ENCODE measurements at places on chromosomes 13 and 19.

GRCh38 chr19:6239401-6239844 lies 40.4 kb downstream of the MLLT1 start:
- no peak for DNase-seq

DNA sequence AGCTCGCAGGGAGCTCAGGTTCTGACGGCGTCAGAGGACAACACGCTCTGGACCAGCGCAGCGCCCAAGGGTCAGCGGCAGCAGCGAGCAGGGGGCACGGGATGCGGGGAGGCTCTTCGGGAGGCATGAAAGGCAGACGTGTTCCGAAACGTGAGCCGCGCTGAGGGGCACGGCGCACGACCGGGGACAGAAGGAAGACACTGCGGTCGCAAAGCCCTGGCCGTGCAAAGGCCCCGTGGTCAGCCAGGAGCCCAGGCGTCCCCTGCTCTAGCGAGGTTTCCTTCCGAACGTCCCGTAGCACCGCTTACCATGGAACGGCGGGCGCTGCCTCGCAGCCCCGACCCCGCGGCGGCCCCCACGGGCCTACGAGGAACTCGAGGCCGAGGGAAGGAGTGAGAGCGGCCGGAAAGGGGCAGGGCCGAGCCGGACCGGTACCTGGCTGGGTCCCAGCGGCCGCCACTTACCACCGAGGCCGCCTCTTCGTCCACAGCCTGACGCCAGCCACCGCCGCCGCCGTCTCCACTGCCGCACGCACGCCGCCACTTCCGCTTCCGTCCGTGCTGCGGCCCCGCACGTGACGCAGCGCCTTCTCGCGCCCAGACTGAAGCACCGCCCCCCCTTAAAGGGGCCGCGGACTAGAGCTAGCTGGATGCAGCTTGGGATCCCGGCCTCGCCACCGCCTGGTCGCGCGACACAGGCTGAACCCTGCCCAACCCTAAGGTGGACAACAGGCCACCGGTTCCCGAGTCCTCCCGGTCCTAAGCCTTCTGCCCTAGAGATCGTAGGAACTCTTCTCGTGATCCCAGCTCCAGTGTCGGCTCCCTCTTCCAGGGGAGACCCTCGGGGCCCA lies 9.4 kb downstream of the ABHD17A start:
- DNase-seq: peak; percentile 44

- DNase-seq: no peak
These were observed 14.8 kb upstream of the ZNF431 start for GRCh38 chr19:21127001-21127400.

- DNase-seq: no peak
These were observed 48.9 kb downstream of the KLF2 start for GRCh38 chr19:16373532-16373931.

DNA sequence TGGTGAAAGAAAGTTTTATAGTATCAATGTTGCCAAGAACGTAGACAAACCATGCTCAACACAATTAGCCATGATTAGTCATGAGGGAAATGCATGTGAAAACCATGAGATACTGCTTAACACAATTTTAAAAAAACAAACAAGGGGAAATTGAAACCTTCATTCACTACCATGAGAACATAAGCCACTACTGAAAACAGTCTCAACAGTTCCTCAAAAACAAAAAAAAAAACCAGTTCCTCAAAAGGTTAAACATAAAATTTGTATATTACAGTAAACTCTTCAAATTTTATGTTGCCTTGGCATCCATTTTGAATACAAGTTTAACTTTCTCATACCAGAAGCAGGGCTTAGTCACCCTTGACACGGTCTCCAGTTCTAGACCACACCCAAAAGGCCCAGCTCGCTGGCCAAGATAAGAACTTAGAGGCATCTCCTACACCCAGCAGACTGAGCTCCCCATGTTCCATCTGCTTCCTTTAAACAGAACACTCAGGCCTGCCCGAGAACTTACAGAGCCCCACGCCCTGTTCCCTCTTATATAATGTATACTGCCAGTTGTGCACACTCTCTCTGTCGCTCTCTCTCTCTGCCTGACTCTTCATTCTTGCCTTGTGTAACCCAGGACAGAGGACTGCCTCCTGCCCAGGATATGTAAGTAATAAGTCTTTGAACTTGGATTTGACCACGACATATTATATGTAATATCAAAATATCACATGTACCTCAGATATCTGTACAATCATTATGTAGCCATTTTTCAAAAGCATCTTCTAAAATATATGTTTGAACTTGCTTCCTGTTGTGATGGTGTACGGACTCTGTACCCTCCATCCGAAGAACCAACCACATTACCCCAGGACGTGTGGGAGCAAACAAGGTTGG lies 67.4 kb downstream of the STK24 start:
- no peak for DNase-seq

DNA sequence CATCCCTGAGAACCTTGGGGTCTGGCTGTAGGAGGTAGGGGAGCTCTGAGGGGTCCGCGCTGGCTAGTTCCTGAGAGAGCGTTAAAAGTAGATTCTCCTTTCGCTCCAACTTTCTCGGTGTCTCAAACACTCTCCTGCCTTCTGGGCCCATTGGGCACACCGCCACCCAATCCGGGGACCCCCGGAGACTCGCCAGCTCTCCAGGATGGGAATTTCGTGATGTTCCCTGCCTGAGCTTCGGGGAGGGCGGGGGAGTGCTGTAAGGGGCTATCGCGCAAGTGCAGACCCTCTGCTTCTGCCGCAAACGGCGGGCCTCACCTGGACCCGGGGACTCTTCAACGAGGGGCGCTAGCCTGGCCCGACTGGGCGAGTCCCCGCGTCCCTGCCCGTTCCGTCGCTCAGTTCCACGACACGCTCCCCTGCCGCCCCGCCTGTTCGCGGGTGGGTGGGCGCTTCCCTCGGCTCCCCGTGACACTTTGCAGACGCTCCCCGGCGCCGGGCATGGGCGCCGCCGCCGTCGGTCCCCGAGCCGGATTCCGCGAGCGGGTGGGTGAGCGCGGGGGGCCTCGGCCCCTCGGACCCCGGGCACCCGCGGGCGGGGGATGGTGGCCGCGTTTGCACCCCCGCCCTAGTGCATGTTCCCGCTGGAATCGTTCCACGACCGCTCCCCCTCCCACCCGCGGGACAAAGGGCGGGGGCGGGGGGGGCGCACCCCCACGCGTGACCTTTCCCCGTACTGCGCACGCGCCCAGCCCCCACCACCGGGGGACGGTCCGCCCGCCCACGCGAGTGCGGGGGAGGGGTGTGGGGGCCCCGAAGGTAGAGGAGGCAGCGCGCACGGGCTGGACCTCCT lies at the start of gene CCDC106:
Gene CCDC106, plus strand, starts transcription at position 481 of the 853 bp plus-strand sequence. CDS start 835 bp downstream, outside the sequence.
- DNase-seq: no peak

DNA sequence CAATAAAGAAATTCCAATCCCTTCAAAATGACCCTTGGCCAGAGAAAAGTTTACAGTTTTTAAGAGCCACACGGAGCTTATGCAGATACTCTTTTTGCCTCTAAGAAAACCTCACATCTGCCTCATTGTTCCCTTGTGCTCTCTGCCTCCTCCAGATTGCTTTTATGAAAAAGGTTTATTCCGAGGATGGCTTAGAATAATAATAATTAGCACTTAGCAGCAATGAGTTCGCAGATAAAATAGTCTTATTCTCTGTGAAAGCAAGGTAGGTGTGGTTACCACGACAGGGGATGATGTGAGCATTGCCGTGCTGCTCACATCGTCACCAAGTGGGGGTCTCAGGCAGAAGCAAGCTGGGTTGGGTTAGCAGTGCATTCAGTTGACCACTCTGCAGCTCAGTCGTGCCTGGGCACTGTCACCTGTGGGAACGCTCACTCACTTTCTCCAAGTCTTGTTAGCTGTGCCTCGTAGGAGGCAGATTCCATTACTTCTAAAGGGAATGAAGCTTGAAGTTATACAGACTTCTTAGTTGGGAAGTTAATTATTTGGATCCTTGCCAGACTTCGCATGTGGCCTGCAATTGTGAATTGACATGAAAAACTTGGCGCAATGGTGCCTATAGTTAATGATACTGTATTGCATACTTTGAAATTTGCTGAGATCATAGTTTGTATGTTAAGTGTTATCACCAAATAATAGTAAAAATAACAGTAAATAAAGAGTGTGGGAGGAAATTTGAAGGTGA lies 157.2 kb downstream of the MYO16 start:
- DNase-seq: no peak

DNA sequence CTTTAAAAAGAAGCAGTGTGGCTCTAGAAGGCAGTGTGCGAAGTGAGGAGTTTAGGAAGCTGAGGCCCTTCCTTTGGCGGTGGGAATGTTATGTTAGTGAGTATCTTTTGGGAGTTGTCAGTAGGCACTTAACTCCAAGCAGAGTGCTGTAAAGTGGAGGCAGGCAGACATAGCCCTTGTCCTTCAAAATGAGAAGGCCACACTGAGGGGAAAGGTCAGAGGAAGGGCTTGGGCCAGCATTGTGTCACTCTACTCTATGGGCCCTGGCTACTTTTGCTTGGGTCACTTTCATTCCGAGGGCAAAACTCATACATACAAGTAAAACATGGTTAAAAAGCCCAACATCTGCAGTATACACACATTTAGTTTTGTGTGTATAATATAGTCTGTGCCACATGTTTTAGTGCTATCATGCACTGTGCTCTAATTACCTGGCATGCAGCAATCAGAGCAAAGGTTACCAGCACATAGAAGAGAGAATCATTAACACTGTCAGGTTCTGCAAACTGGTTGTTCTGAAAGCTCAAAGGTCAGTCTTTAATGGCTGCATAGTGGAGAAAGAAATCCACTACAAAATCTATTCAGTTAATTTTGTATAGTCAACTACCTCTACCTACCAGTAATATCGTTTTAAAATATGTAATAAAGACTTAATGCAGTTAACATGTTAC lies 64.4 kb downstream of the WASF3 start:
- DNase-seq: no peak

DNA sequence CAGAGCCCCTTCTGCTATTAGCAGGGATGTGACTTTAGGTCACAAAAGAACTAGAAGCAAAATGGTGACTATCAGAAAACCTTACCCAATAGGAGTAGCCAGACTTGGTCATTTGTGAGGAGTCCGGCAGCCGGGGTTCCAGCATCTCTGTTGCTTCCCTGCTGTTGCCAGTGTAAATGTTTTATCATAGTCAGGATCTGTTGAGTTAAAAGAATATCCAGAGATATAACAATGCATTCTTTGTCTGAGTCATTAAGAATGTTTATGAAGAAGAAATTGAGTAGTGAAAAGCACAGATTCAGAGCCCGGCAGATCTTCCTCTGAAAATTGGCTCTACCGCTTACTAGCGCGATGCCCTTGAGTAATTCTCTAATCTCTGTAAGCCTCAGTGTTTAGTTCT lies 84.2 kb downstream of the COL4A2 start:
- DNase-seq: no peak

DNA sequence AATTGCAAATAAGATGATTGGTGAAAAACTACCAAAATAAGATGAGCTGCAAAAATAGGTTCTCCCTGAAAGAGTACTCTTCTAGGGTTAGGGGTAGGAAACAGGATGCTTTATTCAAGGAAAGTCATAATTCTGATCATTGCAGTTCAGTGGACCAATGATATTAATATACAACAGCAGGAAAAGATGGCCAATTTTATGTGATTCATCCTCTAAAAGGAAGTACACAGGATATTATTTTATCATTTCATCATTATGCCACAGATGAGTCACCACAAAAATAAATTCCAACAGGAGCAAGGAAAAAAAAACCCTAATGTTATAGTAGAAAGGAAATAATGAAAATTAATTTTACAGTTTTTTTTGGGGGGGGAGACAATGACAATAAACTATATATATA lies 205.0 kb downstream of the NALCN start:
- no peak for DNase-seq

GRCh38 chr19:41533671-41534215 lies 42.2 kb upstream of the CEACAM21 start:
- no peak for DNase-seq

GRCh38 chr19:4067396-4068046 lies 822 bp upstream of the ZBTB7A start:
- no peak for DNase-seq

DNA sequence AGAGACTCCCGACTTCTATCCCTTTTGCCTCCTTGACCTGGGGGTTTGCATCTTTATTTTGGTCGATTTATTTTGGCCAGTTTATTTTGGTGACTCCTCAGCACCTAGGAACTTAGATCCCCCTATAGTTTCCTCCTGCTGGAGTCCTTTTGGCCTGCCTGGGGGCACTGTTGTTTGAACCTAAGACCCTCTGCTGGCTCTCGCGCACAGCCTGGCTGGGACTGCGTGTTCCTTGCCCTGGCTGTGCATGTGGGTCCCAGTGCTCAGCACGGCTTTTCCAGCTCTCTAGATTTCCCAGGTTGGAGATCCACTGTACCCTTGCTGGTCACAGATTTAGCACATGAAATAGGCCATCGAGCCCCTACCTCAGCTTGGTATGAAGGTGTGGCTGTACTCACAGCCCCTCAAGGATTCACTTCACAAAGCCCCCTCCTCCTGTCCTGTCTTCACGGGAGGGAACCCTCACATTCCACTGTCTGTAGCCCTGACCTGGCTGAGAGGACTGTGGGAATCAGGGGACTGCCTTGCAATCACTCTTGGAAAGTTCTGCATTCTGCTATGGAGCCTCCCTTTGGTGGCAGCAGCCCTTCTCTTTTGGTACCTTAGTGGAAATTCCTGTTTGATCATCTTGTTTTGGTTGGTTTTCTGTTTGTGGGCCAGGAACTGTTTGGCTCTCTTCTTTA lies 8.3 kb downstream of the UBAC2 start:
- DNase-seq: no peak

- DNase-seq: no peak
These were observed 41.7 kb downstream of the ELL start for GRCh38 chr19:18480006-18480691.

DNA sequence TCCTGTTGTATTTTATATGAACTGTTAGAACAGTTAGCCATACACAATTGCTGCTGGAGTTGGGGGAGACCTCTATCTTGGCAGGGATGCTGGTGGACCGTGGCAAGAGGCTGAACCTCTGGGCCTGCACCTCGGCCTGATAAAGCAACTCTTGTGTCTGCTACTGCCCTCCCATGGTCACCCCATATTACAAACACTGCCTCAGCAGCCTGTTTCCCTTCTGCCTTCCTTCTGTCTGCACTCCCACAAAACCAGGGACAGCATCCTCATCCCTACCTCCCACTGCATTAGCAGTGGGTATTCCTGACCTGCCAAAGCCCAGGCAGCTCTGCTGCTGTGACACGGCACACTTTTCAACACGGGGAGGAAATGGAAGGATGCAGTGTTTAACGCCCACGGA lies 456.4 kb downstream of the FGF14 start:
- no peak for DNase-seq

DNA sequence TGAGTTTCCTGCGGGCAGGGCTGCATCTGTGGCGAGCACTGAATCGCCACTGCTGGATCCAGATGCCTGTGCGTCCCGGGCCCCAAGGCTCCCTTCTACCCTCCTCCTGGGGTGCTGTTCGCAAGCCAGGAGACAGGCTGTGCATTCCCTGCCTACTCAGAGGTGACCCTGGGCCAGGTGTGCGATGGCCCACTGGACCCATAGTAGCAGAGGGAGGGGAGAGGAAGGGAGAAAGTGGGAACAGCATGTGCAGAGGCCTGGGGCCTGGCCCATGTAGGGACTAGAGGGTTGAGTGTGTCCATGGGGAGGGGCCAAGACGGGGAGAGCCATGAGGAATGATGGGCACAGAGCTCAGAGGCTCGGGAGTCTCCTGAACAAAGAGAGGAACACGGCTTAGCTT lies 27.3 kb downstream of the CARM1 start:
- no peak for DNase-seq

- no peak for DNase-seq
These were observed 57.9 kb upstream of the VSTM2B start for GRCh38 chr19:29467824-29468401.

- DNase-seq: no peak
These were observed 11.9 kb upstream of the ZNF549 start for GRCh38 chr19:57515255-57515654.

- no peak for DNase-seq
These were observed 71.9 kb upstream of the KLF12 start for GRCh38 chr13:74206061-74206561.

Measured in NCI-H1417 treated with DMSO at 0.1 percent for 48 hours (cell line).